Esophagus (tissue), 2 donors: ENCODE measurements at places on chromosomes 3 and 15. TPM values are rescaled to one million over a fixed set of nuclear protein-coding genes. Genes with fewer than 3 reads are reported as not detected.

Gene PIF1
- polyA plus RNA-seq: 5.0 TPM

Gene CNTN3
- 0.29 TPM for polyA plus RNA-seq

Gene ACAN
- polyA plus RNA-seq: not detected

Gene CNTN4
- polyA plus RNA-seq: 0.51 TPM

Gene UACA
- polyA plus RNA-seq: 83.5 TPM

Gene COL7A1
- 60.7 TPM for polyA plus RNA-seq
